ENCODE measurements at places on chromosomes 1 and 21.

DNA sequence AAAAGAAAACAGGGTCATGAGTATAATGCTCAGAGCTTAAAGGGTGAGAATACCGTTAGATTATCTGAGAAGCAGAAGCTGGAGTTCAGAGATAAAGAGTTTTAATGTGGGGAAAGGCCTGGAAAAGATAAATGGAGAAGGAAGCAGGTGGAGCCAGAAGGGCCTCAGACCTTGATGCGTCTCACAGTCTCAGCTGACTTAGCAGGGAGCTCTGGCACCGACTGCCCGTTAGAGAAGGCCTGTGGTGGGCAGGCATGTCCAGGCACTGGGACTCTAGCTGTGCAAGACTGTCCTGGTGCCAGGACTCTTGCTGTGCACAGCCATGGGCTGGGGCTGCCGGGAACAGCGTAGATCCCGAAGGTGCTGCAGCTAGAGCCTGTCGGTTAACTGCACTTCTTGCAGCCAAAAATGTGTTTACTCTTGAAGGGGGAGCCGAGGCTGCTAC is 3.8 kb upstream of the SLAMF9 start:
- DNase-seq, result no peak

- no peak for DNase-seq
Observed at GRCh38 chr1:208164609-208165008, 79.6 kb downstream of the PLXNA2 start.

- DNase-seq, result no peak
Observed at GRCh38 chr1:164794356-164794755, 235.4 kb downstream of the PBX1 start.

DNA sequence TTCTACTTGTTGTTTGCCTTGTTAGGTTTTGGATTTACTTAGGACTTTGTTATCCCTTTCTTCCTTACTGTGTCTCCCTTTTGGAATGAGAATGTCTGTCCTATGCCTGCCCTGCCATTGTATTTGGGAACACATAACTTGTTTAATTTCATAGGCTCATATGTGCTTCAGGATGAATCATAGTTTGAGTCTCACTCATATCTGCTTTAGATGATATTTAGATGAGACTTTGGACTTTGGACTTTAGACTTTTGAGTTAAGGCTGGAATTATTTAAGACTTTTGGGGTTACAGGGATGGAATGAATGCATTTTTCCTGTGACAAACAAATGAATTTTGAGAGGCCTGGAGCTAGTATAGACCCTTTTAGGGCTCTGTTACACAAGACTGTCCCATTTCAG is 33.4 kb downstream of the PSMG1 start:
- no peak for DNase-seq

DNA sequence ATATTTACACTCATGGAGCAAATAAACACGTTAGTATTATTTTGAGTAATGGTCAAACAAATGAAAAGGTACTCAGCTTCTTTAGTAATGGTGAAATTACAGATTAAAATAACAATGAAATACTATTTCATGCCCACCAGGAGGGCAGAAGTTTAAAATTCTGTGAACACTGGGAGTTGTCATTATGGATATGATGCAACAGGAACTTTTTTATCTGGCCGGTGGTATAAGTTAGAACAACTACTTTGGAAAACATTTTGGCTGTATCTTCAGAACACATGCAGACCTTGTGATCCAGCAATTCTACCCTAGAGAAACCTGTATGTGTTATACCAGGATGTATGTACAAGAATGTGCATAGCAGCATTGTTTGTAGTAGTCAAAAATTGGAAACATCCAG is 23.2 kb upstream of the PPP1R8 start:
- no peak for DNase-seq

Measured in activated CD4-positive, CD25-positive, alpha-beta regulatory T cell (primary cell).